ENCODE measurements at places on chromosomes 16 and 17.

- DNase-seq, result no peak
These were observed 500.8 kb downstream of the NPIPA7 start for GRCh38 chr16:16879567-16880251.

DNA sequence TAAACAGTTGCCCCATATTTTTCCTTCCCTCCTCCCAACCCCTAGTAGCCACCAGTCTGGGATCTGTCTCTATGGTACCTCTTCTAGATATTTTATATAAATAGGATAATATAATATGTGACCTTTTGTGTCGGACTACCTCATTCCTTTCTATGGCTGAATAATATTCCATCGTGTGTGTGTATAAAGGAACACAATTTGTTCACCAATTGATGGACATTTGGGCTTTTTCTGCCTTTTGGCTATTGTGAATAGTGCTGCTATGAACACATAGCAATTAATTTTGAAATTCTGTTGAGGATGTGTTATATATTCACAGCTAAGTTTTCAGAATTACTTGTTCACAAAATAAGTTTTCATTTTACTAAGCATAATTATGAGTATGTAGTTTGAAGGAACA is 2.5 kb downstream of the NFATC3 start:
- no peak for DNase-seq

DNA sequence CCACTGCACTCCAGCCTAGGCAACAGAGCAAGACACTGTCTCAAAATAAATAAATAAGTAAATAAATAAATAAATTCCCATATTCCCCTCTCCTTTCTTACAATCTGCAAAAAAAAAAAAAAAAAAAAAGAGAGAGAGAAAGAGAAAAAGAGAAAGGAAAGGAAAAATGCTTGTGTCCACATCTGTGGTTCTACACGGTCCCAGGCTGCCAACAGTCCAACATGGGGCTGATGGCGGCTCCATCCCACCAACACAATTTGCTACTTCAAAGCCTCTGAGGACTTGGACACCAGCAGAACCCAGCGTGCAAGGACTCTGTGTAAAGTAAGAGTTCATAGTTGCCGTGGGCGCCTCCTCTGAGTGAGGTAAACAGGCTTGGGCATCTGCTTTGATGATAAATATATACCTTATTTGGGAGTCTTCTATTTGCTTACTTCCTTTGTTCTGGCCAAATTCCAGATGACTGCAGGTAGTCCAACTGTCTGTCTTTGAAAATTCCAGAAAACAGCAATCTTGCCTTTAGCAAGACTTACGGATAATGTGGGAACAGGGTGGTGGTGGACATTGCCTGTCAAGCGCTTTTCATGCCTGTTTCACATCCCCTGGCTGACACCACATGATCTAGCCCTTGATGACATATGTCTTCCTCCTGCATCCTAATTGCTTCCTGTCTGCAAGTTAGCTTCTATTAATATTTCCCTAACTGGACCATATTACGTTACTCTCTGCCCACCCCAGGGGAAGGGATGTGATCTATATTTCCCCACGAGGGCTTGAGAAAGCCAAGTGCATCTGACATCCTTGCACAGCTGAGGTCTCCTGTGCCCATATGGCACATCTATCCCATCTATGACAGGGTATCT is 10.1 kb downstream of the LITAF start:
- DNase-seq, result no peak

GRCh38 chr17:45132572-45133463 is 503 bp upstream of the PLCD3 start:
- peak; percentile 82 for DNase-seq

GRCh38 chr17:21214777-21215541 is 998 bp upstream of the TMEM11 start:
- peak; percentile 54 for DNase-seq

- DNase-seq, result no peak
These were observed 63.8 kb downstream of the RAP1GAP2 start for GRCh38 chr17:2860045-2860444.

DNA sequence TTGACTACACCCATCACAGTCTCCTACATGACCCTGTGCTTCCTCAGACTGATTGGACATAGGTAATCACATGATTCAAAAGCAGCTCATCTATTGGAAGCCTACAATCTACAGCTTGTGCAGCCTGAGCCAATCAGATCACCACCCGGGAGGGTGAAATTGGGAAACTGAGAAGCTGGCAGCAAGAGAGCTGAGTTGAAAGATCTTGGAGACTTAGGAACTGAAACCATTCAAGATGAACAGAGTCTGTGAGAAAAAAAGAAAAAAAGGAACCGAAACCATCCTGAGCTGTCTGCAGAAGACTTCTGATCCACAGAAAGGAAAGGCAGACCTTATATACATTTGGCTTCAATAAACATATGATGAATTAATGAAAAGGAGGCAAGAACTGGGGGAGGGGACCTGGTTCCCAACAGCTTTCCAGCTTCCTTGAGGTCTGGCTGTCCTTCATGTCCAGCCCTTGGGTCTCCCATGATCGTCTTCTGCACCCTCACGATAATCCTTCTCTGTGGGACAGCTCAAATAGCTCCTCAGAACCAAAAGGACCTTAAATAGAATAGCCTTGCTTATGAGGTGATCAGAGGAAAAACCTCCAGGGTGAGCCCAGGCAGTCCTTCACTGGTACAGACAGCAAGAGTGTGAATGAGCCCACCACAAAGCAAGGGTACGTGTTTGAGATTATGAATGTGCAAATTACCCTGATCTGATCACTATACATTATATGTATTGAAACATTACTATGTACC is 32.6 kb downstream of the PLXDC1 start:
- no peak for DNase-seq

DNA sequence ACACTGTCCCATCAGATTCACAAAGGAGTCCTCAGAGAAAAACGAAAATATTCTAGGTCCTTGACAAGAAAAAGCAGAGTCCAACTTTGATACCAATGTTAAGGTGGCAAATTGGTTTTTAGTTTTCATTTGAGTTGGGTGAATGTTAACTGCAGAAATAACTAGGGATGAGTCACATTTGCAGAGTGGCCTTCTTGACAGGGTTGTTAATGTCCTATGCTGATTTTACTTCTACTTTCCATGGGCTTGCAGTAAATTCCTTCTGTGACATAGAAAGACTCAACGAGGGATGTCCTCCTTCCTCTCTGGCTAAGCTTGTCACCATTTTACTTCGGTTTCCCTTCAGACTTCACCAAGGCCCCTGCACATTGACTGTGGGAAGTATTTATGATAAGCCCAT is 47.2 kb upstream of the ICAM2 start:
- DNase-seq, result no peak

- DNase-seq, result peak; percentile 10
These were observed 28.0 kb upstream of the DDX52 start for GRCh38 chr17:37671028-37671823.

DNA sequence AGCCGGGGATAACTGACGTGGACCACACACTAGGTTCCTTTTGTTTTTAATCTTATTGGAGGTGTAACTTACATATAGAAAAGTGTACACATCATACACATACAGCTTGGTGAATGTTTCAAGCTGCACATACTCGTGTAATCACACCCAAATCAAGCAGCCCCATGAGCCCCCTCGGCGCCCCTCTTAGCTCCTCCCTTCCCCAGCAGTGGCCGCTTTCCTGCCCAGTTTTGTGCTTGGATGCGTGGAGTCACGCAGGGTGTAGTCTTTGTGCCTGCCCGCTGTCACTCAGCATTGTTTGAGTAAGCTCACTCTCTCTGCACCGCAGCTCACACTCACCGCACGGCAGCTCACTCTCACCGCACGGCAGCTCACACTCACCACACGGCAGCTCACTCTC is 151.7 kb upstream of the CHMP6 start:
- DNase-seq, result no peak

- no peak for DNase-seq
These were observed 40.1 kb downstream of the NDEL1 start for GRCh38 chr17:8475781-8476180.

- no peak for DNase-seq
These were observed 28.8 kb downstream of the SYT17 start for GRCh38 chr16:19196871-19197270.

DNA sequence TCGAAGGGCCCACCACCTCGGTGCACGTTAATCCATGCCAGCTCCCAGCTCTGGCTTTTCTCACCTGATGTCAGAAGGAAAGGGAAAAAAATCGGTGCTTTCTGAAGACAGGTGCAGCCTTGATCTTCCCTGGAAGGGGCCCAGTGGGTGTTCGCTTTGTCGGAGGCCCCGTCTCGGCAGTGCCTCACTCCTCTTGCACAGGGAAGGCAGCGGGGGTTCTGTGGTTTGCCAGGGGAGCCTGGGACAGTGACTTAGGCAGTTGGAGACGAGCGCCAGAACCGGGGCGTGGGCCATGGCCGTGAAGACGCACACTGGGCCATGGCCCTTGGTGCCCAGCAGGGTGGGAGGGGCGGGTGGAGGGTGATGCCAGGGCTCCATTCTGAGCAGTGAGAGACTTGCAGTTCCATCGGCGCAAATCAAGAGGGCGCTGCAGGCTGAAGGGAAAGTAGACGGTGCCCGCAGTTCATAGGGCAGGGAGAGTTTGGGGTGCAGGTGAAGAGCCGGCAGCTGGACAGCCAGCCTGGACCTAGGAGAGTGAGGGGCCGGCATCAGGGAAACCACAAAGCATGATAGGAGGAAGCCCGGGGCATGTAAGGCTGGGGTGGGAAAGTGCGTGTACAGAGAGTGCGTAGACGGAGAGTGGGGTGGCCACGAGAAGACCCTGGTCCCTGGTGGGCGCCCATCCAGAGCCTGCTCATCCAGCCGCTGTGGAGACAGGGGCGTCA is 101.3 kb upstream of the CHMP6 start:
- DNase-seq, result no peak

DNA sequence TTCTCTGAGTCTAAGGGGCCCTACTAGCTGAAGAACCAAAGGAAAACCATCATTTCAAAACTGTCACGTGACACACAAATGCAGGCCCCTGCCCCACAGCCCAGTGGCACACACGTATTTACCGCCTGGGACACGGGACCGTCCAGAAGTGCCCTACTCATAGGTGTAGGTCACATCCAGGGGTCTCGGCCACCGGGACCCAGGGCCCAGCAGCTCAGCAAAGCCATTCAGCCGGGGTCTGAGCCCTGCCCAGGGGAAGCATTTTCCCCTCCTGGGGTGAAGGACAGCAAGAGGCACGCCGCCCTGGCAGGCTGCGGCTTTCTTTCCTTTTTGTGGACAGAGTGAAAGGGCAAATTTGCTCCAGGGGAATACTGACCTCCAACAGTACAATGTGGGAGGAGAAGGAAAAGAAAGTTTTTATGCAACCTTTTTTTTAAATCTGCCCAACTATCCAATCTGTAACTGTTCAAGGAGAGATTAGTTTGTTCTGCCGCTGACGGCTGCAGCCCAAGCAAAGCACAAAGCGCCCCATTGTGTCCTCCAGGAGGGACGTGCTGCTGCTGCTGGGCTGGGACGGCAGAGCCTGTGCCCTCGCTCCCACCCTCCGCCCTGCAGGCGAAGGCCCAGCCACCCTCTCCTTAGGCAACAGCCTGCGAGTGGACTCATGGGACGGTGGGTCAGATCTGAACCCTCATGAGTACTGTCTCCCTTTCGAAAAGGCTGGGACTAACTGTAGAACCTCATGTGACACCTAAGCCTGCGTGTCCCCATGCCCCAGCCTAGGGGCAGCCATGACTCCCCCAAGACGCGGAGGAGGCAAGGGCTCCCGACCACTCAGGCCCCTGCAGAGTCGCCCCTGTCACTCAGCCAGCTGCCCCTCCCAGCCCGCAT is 21.3 kb downstream of the SLC7A5 start:
- DNase-seq, result no peak

GRCh38 chr16:66652661-66653360 is 43.7 kb downstream of the CMTM4 start:
- DNase-seq, result no peak

DNA sequence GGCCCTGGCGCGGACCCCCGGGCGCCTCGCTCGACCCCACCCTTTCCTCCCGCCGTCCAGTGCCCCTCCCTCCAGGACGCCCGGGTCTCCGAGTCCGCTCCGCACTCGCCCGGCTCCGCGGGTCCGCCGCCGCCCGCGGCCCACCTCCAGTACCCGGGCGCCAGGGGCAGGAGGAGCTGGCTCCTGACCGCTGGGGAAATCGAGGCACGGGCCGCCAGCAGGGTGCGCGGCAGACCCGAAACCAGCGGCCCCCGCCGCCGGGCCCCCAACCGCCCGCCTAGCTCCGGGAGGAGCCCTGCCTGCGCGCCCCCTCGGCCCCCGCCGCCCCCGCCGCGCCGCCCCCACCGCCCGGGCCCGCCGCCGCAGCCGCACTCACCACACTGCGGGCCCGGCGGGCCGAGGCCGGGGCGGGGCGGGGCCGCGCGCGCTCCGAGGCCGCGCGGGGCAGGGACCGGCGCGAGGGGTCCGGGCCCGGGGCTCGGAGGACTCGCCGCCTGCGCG is 333 bp downstream of the MAFG start:
- DNase-seq, result no peak

DNA sequence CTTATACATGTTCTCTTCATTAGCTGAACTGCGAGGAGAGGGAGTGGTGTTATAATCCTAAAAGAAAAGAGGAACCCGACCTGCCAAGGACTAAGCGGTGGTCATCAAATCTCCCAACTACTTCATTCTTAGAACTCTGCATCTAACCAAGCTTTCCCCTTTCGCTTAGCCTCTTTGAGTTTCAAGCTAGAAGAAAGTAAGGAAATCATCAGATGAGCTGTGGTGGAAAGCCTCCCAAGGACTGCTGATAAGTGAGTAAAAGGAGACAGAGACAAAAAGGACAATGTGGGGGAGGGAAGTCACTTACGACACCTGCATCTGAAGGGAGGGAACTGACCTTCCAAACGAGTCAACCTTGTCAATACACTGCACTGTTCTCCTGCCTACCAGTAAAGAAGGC is 121.3 kb downstream of the TRIM37 start:
- DNase-seq, result no peak

DNA sequence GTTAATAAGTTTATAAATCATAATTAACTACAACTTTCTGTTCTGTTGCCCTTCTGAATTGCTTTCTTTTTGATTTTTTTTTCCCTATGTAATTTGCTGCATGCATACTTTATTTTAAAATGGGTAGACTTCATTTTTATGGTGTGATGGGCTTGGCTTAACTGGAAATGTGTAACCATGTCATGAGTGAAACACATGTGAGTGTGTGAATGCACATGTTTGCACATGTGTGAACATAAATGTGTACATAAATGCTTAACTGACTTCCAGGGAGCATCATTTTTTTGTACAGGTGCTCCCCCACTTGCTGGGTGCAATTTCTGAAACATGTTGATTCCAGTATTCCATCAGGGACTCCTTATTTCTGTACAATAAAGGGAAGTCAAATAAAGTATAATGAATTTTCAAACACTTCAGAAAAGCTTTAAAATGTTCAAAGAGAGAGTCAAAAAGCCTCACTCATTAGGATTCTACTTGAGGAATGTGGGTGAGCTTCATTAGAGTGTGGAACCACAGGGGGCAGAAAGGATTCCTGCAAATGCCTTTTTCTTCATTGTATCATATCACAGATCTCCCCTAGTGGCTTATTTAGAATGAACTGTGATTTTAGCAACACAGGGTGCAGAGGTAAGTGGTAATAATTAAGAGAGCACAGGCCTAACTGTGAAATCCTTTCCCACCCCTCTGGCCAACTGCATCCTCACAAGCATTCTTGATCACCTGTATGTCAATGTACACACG is 31.7 kb upstream of the CDH11 start:
- no peak for DNase-seq

All from fibroblast of villous mesenchyme (primary cell).